Nephron progenitor cell (in vitro differentiated cells): ENCODE measurements at places on chromosomes 5 and 9.

DNA sequence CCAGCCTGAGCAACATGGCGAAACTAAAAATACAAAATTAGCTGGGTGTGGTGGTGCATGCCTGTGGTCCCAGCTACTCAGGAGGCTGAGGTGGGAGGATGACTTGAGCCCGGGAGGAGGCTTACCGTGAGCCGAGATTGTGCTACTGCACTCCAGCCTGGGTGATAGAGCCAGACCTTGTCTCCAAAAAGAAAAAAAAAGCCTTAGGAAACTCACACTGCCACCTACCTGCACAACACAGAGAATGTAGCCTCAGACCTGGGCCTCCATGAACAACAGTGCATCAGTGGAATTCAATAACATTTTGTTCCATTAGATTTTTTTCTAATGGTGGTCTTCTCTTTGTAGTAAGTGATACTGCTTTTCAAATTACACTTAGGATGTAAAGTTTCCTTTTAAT lies 63.8 kb upstream of the RARS1 start:
- no peak for DNase-seq
- H3K4me1 ChIP-seq = peaks cover 9% of the 10 kb centered on the region
- H3K4me3 ChIP-seq = no peak overlapping the region
- H3K36me3 ChIP-seq = no peaks in the 10 kb centered on the region

- H3K4me3 ChIP-seq = no peak overlapping the region
- H3K27me3 ChIP-seq = peaks cover 3% of the 10 kb centered on the region
- H3K36me3 ChIP-seq = peaks cover 18% of the 10 kb centered on the region
- H3K4me1 ChIP-seq = peaks cover 7% of the 10 kb centered on the region
- no peak for DNase-seq
Observed at GRCh38 chr9:83633255-83633654, 10.3 kb downstream of the IDNK start.

- no peak overlapping the region for H3K27ac ChIP-seq
- peaks cover 11% of the 10 kb centered on the region for H3K36me3 ChIP-seq
- no peaks in the 10 kb centered on the region for H3K27me3 ChIP-seq
Observed at GRCh38 chr9:95058795-95059386, 258.6 kb downstream of the FANCC start.

DNA sequence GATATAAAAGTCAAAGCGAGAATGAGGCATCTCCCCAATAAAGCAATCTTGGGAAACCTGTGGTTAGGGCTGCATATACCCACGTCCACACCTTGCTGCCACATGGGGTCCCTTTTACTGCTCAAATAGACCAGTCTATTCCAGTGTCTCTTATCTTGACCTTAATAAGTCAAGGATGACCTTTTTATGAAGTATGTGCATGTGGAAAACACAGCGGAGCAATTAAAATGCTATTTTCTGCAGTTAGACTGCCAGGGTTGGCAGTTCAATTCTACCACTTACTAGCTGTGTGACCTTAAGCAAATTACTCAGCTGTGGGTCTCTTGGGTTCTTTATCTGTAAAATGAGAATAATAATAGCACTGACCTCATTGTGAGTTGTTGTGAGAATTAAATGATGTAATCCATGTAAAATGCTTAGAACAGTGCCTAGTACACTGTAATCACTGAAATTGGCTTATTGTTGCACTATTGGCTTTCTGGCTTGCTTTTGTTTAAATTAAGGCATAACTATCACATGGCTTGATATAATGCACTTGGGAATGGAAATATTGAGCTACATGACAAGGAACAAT lies 67.8 kb upstream of the HSPB3 start:
- peaks cover 3% of the 10 kb centered on the region for H3K27me3 ChIP-seq
- H3K36me3 ChIP-seq = no peaks in the 10 kb centered on the region
- no peak overlapping the region for H3K4me3 ChIP-seq
- peaks cover 34% of the 10 kb centered on the region for H3K4me1 ChIP-seq
- H3K27ac ChIP-seq = no peak overlapping the region

DNA sequence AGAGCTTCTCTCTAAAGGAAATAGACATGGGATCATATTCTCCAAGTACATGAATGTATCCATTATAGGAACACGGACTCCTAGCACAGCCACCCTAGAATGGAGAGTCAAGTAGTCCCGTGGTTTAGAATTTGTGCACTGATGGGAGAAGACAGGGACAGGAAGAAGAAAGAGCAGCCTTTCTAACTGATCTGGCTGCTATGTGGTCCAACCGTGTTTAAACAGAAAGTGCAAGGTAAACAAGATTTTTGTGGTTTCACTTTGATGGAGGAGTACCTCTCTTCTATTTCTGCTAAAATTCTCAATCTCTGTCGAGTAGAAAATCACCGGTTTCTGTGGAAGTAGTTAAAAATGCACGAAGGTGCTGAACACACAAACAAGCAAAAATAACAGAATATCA lies 171.3 kb downstream of the ST8SIA4 start:
- DNase-seq = no peak
- H3K27me3 ChIP-seq = peaks cover 6% of the 10 kb centered on the region
- H3K27ac ChIP-seq = no peak overlapping the region
- H3K4me1 ChIP-seq = no peaks in the 10 kb centered on the region
- no peaks in the 10 kb centered on the region for H3K36me3 ChIP-seq

DNA sequence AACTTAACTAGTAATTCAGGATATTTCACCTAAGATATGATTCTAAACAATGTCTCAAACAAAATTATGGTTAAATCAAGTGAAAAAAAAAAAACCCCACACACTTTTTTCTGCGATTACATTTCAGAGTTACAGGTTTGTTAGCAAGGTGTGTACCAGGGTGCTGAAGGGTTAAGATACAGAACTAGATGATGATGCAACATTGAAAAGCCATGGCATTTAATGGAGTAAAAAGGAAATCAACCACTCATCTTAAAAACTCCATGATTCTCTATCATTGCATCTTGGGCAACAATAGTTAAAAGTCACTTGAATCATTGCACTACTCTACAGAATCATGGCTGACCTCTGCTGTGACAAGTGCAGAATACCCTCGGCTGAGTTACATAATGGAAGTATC lies 270.3 kb upstream of the EFNA5 start:
- no peaks in the 10 kb centered on the region for H3K36me3 ChIP-seq
- peaks cover 27% of the 10 kb centered on the region for H3K4me1 ChIP-seq
- no peak overlapping the region for H3K4me3 ChIP-seq
- H3K27me3 ChIP-seq = no peaks in the 10 kb centered on the region
- DNase-seq = no peak

GRCh38 chr9:114386886-114387679 lies 699 bp downstream of the AKNA start:
- DNase-seq = no peak
- peaks cover 4% of the 10 kb centered on the region for H3K27me3 ChIP-seq
- peaks cover 91% of the 10 kb centered on the region for H3K4me1 ChIP-seq
- peak overlapping the region; percentile 49 for H3K27ac ChIP-seq

GRCh38 chr9:7370988-7371387 lies 428.6 kb downstream of the DMAC1 start:
- peaks cover 4% of the 10 kb centered on the region for H3K36me3 ChIP-seq
- no peak overlapping the region for H3K4me3 ChIP-seq
- H3K4me1 ChIP-seq = peaks cover 14% of the 10 kb centered on the region
- H3K27ac ChIP-seq = no peak overlapping the region
- DNase-seq = no peak
- H3K27me3 ChIP-seq = peaks cover 3% of the 10 kb centered on the region

- H3K4me3 ChIP-seq = no peak overlapping the region
- DNase-seq = no peak
- peaks cover 9% of the 10 kb centered on the region for H3K27me3 ChIP-seq
- H3K4me1 ChIP-seq = no peaks in the 10 kb centered on the region
Observed at GRCh38 chr9:110509792-110510191, 69.7 kb downstream of the SVEP1 start.

DNA sequence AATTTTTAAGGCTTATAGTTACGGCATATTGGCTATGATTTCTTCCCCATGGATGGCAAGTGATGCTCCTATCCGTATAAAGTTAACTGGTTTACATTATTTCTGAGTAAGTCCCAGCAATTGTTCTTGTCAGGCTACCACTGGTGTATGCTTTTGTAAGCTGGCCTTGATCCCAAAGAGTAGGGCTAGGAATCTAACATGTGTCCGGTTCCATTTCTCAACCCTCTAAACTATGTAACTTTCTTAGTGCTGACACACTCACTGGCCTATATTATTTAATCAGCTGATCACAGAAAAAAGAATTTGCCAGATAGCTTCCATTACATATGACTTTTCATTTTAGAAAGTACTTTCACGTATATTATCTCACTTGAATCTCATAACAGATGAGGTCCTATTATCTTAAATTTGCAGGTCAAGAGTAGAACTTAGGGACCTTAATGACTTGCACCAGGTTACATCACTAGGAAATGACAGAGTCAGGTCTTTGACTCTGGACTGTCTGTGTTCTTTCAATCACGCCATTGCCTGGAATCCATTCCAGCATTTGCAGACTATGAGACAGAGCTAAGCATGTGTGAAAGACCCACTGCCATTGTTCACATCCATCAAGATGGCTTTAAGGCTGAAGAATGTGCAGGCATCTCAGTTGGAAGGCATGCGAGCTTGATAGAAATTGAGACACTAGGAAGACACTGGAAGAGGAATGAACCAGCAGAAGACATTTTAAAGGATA lies 362.9 kb downstream of the ARRDC3 start:
- peaks cover 64% of the 10 kb centered on the region for H3K4me1 ChIP-seq
- peak overlapping the region; percentile 34 for H3K27ac ChIP-seq
- H3K4me3 ChIP-seq = no peak overlapping the region
- no peaks in the 10 kb centered on the region for H3K27me3 ChIP-seq
- peaks cover 7% of the 10 kb centered on the region for H3K36me3 ChIP-seq
- DNase-seq = no peak

DNA sequence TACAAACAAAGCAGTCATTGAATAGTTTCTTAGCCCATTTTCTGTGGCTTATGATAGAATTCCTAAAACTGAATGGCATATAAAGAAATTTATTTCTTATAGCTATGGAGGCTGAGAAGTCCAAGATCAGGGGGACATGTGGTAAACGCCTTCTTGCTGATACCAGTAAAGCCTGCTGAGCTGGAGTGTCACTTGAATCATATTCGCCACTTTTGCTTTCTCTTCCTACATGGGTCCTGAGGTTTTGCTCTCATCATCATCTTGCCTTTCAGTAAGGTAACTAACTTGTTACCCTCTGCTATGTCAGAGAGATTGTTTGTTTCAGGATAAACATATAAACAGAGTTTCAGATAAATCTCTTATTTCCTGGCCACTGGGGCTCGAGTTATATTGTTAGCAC lies 203.3 kb upstream of the DMRT1 start:
- H3K27ac ChIP-seq = peak overlapping the region; percentile 40
- H3K36me3 ChIP-seq = peaks cover 30% of the 10 kb centered on the region
- H3K4me3 ChIP-seq = no peak overlapping the region
- H3K4me1 ChIP-seq = peaks cover 19% of the 10 kb centered on the region

DNA sequence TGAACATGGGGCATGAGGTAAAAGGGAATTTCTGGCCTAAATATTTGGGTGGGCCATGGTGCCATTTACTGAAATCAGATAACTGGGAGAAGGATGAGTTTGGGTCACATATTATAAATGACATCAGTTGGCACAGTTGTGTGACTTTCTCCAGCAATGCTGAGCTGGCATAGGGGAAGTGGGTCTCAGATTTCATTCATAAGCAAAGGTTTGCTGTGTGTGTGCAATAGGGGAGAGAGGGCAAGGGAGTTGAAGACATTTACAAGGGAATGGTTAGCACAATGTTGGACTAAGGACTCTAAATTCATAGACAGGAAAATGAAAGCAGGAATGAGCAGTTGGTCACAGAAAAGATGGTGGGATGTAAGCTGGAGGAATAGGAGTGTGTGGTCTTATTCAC lies 47.8 kb upstream of the KLF9 start:
- no peak overlapping the region for H3K27ac ChIP-seq
- no peaks in the 10 kb centered on the region for H3K36me3 ChIP-seq
- no peak for DNase-seq
- H3K4me1 ChIP-seq = no peaks in the 10 kb centered on the region
- no peak overlapping the region for H3K4me3 ChIP-seq
- H3K27me3 ChIP-seq = no peaks in the 10 kb centered on the region

GRCh38 chr5:88145221-88145610 lies 123.4 kb downstream of the TMEM161B start:
- peak overlapping the region; percentile 33 for H3K4me3 ChIP-seq
- peaks cover 16% of the 10 kb centered on the region for H3K4me1 ChIP-seq
- peaks cover 7% of the 10 kb centered on the region for H3K27me3 ChIP-seq
- H3K36me3 ChIP-seq = no peaks in the 10 kb centered on the region
- no peak overlapping the region for H3K27ac ChIP-seq
- DNase-seq = peak; percentile 17

- no peak for DNase-seq
- no peaks in the 10 kb centered on the region for H3K4me1 ChIP-seq
- peaks cover 3% of the 10 kb centered on the region for H3K27me3 ChIP-seq
- H3K36me3 ChIP-seq = no peaks in the 10 kb centered on the region
- H3K4me3 ChIP-seq = no peak overlapping the region
- no peak overlapping the region for H3K27ac ChIP-seq
Observed at GRCh38 chr5:52672459-52672858, 115.3 kb upstream of the ITGA1 start.

GRCh38 chr5:132392978-132393825 lies 23.7 kb downstream of the SLC22A5 start:
- no peak overlapping the region for H3K27ac ChIP-seq
- peaks cover 72% of the 10 kb centered on the region for H3K4me1 ChIP-seq
- no peak for DNase-seq
- H3K4me3 ChIP-seq = no peak overlapping the region
- peaks cover 18% of the 10 kb centered on the region for H3K27me3 ChIP-seq

DNA sequence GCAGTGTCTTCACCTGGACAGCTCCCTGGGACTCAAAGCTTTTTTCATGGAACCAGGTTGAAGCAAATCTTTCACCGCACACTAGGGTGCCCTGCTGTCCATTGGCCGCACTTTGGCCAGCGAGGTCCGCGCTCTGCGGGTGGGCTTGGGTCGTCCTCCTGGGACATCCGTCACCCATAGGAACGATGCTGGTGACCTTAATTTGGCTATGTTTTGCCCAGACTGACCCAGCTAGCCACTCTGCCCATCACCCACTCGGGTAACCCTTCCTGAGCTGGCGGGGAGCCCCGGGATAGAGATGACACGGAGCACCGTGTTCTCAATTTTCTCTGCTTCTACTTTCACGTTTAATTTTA lies 25.9 kb downstream of the ZDHHC11B start:
- H3K27ac ChIP-seq = peak overlapping the region; percentile 92
- H3K36me3 ChIP-seq = peaks cover 4% of the 10 kb centered on the region
- peaks cover 30% of the 10 kb centered on the region for H3K27me3 ChIP-seq
- H3K4me1 ChIP-seq = peaks cover 50% of the 10 kb centered on the region
- no peak for DNase-seq

- H3K27me3 ChIP-seq = no peaks in the 10 kb centered on the region
- peaks cover 11% of the 10 kb centered on the region for H3K4me1 ChIP-seq
- no peak overlapping the region for H3K4me3 ChIP-seq
- no peaks in the 10 kb centered on the region for H3K36me3 ChIP-seq
- DNase-seq = no peak
Observed at GRCh38 chr9:90956026-90956810, 154.6 kb downstream of the SYK start.

- H3K4me3 ChIP-seq = peak overlapping the region; percentile 15
- DNase-seq = peak; percentile 63
- H3K36me3 ChIP-seq = no peaks in the 10 kb centered on the region
- H3K27me3 ChIP-seq = peaks cover 36% of the 10 kb centered on the region
- no peak overlapping the region for H3K27ac ChIP-seq
Observed at GRCh38 chr5:168295574-168296201, 4.2 kb downstream of the WWC1 start.
